ENCODE measurements at places on chromosomes 5 and 9.

GRCh38 chr5:174045470-174046025, at the start of gene NSG2:
Gene NSG2 (plus strand): TSS chr5:174045706. CDS start chr5:174046756, 1,050 bp downstream.
- peak; percentile 67 for DNase-seq

GRCh38 chr9:93380410-93381060, 71.0 kb upstream of the FAM120A start:
- DNase-seq = no peak

- DNase-seq = no peak
These were observed 46.1 kb upstream of the RAI14 start for GRCh38 chr5:34609951-34610441.

GRCh38 chr5:1494780-1495524, 28.8 kb downstream of the LPCAT1 start:
- no peak for DNase-seq

- DNase-seq = no peak
These were observed 36.3 kb upstream of the SHISAL2B start for GRCh38 chr5:64653766-64654560.

GRCh38 chr5:32785611-32786254, 74.6 kb downstream of the NPR3 start:
- no peak for DNase-seq

DNA sequence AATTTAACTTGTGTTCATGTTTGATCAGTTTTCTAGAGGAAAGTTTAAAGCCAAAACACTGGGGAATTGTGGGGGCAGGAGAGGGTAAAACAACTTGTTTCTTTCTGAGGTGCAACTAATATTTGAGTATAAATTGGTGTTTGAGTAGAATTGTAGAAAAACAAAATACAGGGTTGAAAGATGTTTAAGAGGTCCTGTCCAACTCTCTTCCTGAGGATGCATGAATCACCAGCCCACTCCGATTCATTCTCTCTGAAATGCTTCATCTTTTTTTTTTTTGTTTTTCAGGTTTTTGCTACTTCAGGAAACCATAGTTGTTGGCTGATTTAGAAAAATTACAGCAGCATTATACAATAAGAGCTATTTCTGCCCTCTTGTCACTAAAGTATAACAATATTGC, 42.4 kb upstream of the TMC1 start:
- DNase-seq = no peak

- DNase-seq = no peak
These were observed 5.9 kb downstream of the BDP1 start for GRCh38 chr5:71461360-71461759.

GRCh38 chr9:106897751-106898150, 34.8 kb downstream of the ZNF462 start:
- DNase-seq = no peak

DNA sequence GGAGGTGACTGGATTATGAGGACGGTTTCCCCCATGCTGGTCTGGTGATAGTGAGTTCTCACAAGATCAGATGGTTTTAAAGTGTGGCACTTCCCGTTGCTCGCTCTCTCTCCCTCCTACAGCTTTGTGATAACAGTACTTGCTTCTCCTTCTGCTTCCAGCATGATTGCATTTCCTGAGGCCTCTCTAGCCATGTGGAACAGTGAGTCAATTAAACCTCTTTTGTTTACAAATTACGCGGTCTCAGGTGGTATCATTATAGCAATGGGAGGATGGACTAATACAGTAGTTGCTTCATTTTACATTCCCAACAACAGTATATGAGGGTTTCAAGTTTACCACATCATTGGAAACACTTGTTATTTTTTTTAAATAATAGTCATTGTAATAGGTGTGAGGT, 937.3 kb upstream of the ARRDC3 start:
- DNase-seq = no peak

DNA sequence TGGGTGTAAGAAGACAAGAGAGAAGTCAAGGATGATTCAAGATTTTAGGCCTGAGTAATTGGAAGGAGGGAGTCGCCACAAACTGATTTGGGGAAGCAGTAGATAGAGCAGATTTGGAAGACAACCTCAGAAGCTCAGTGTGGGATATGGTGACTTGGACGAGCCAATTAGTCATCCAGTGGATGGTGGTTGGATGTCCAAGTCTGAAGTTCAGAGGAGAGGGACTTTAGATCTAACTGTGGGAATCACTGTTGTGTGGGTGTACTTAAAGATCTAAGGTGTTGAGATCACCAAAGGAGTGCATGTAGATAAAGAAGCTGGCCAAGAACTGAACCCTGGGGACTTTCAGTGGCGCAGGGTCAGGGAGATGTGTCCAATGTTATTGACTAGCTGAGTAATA, 2.2 kb downstream of the IDNK start:
- no peak for DNase-seq

DNA sequence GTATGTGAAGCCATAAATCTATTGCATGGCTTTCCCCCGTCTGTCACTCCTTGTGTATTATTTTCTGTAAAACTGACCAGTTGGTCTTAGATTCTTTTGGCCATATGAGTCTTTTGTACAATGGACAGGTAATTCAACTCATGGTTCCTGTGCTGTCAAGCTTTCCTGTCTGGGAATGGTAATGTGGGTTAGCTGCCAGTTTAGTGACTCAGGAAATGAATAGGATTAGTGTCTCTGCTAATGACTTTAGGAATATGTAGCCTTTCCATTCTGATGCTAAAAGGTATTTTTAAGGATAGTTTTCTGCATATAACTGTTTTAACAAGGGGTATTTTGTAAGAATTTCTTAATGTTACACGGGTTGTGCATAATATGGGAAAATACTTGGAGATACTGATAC, 182.7 kb downstream of the PBX3 start:
- no peak for DNase-seq

DNA sequence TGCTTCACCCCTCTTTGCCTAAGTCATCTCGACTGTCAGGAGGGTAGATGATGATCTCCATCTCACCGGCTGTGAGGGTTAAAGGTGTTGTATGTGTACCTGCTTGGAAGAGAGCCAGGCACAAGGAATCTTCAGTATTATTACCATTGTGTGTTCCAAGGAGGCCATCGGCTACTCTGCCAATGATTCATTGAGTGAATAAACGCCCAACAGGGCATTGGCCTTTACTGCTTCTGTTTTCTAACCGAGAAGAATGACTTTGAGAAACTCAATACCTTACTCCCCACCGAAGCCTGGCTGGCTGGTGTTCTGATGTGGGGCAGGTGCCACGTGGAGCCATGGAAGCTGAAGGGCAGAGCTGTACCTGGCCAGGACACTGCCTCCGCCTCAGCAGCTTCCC, 228.8 kb downstream of the SNX18 start:
- no peak for DNase-seq

GRCh38 chr9:28004900-28005299, 431.6 kb upstream of the C9orf72 start:
- no peak for DNase-seq

- DNase-seq = no peak
These were observed 47.4 kb downstream of the KCNT1 start for GRCh38 chr9:135749171-135750045.

DNA sequence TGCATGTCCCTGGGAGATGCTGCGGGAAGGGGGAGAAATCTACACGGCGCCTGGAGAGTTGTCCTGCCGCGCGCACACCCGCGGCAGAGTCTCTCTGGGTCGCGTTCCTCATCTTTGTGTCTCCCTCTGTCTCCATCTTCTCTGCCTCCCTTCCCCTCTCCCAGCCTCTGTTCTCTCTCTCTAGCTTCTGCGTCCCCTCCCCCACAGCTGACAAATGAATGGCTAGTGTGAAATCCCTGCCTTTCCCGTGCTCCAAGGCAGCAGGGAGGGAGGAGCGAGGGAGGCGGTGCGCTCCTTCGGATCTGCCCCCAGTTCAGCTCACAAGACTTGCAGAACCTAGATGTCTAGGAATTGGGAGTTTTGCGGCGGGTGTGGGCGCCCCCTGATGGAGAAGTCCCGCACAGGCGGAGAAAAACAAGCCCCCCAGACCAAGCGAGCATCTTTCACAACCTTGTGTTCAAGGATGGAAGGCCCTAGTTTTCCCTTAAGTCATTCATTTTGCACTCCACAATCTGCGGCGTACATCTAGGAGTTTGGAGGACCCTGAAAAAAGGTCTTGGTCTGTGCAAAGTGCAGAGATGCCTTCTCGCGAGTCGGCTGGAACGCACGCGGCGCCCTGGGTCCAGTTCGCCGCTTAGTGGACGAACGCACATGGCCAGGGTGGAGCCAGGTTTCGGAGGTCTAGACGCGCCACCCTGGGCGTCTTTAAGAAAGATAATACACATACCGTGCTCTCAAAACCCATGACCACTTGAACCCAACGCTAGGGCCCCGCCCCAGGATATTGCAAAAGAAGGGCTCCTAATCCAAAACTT, 2.0 kb downstream of the VCAN start:
- DNase-seq = peak; percentile 98

GRCh38 chr9:128495296-128495695, 9.2 kb upstream of the GLE1 start:
- DNase-seq = no peak

DNA sequence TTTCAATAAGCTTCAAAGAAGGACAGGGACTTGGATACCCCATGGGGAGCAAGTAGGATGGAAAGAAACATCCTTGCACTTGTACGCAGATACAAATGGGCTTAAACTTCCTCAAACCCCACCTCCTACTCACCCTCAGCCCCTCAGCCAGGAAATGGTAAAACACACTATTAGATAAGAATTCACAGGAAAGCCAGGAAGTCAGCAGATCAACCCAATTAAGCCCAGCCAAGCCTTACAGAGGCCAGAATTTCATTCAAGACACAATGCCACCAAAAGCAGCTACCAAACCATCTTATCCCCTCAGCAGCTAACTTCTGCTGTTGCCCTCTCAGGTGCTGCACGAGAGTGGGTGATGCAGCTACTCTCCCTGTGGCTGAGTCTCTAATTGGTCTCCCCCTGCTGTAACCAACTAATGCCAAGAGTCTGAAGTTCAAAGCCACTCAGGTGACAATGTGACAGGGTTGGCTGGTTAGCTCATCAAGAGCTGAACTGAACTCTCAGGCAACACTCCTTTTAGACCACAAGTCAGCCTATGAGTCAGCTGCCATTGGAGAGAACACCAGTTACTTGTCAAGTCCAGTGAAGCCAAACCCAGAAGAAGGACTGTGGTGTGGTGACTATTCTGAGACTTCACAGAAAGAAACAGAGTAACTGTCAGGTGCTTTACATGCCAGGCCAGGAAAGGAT, 201.9 kb downstream of the ZNF608 start:
- DNase-seq = no peak

DNA sequence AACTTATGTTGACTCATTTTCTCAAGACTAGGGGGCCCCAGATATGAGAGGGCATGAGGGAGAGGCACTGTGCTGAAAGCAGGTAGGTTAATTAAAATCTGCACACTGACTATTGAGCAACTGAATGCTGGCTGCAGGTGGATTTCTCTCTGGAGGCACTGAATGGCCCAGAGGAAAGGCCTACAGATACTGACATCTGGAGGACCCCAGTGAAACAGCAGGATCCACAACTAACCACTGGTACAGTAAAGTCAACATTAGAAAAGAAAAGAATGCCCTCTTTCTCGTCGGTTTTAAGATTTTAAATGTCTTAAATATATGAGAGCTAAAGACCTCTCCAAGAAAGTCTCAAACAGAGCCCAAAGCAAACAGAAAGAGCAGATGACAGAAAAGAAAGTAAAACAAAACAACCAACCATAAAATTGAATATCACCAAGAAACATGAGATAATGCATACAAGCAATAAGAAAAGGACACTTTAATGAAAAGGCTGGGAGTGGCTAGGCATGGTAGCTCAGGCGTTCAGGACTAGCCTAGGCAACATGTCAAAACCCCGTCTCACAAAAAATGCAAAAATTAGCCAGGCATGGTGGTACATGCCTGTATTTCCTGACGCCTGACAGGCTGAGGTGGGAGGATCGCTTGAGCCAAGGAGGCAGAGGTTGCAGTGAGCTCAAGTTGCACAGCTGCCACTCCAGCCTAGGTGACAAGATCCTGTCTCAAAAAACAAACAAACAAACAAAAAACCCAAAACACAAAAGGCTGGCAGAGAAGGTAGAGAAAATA, 43.3 kb downstream of the PUM3 start:
- no peak for DNase-seq

DNA sequence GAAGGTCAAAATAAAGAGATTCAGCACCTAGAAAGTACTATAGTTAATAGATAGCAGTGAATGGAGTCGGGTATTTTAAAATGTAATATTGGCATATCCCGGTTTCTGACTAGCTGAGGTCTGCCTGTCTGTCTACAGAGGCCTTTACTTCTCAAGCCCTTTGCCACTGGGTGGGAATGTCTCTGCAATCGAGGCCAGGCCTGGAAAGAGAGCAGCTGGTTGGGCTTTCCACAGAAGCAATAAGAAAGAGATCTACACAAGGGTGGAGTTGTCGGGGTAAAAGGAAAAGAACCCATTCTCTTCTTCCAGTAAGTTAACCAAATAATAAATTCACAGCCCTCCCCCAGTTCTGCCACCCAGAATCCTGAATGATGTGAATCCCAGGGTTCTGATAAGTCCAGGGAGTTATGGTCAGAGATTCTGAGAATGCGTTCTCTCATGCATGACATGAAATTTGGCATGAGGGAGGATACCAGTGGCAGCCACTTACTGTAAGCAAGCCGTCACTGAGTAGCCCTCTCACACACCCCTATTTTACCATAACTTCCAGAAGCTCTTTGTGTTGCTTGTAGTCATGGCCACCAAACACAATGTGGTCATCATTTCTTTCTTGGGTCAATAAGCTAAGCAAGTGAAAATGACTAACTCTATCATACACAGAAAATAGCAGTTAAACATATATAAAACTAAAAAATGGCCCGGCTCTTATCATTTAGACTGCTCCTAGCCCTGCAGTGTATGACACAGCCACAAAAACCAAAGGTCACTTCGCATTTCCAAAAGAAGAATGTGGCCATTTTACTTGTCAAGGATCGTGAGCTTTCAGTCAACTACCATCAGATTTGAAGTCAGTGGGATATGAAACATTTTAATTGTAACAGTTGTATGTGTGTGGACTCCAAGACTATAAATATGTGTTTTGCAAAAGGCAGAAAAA, 185.0 kb downstream of the GLIS3 start:
- DNase-seq = no peak
